ENCODE measurements at places on chromosomes 5 and 9. TPM values are rescaled to one million over a fixed set of nuclear protein-coding genes. Genes with fewer than 3 reads are reported as not detected.

The DOCK8 gene
- 0.26 TPM for total RNA-seq

The EPB41L4A gene
- 8.3 TPM for total RNA-seq

The CXXC5 gene
- 6.1 TPM for total RNA-seq

The BSPRY gene
- 20.4 TPM for total RNA-seq

The CDKN2A gene
- 1.6 TPM for total RNA-seq

The KCNT1 gene
- not detected for total RNA-seq

The SIT1 gene
- total RNA-seq = not detected

The IFNA2 gene
- not detected for total RNA-seq

The SOHLH1 gene
- not detected for total RNA-seq

The TAF11L13 gene
- total RNA-seq = not detected

The PPP3R2 gene
- not detected for total RNA-seq

The GABRA6 gene
- total RNA-seq = not detected

The MAMDC4 gene
- total RNA-seq = 1.5 TPM

The KIAA0825 gene
- total RNA-seq = 0.51 TPM

The ASS1 gene
- total RNA-seq = 396 TPM

The BTNL8 gene
- not detected for total RNA-seq

The HACD4 gene
- 2.4 TPM for total RNA-seq

The P4HA2 gene
- total RNA-seq = 190 TPM

The NIM1K gene
- not detected for total RNA-seq

The SHISAL2B gene
- total RNA-seq = not detected

The TAF1L gene
- under 0.01 TPM for total RNA-seq

The LAMC3 gene
- not detected for total RNA-seq

The MLANA gene
- not detected for total RNA-seq

The CCL19 gene
- total RNA-seq = not detected

Measured in bronchial epithelial cell (primary cell).